Pons (tissue), 1 donor: ENCODE measurements at places on chromosomes 16 and 17.

DNA sequence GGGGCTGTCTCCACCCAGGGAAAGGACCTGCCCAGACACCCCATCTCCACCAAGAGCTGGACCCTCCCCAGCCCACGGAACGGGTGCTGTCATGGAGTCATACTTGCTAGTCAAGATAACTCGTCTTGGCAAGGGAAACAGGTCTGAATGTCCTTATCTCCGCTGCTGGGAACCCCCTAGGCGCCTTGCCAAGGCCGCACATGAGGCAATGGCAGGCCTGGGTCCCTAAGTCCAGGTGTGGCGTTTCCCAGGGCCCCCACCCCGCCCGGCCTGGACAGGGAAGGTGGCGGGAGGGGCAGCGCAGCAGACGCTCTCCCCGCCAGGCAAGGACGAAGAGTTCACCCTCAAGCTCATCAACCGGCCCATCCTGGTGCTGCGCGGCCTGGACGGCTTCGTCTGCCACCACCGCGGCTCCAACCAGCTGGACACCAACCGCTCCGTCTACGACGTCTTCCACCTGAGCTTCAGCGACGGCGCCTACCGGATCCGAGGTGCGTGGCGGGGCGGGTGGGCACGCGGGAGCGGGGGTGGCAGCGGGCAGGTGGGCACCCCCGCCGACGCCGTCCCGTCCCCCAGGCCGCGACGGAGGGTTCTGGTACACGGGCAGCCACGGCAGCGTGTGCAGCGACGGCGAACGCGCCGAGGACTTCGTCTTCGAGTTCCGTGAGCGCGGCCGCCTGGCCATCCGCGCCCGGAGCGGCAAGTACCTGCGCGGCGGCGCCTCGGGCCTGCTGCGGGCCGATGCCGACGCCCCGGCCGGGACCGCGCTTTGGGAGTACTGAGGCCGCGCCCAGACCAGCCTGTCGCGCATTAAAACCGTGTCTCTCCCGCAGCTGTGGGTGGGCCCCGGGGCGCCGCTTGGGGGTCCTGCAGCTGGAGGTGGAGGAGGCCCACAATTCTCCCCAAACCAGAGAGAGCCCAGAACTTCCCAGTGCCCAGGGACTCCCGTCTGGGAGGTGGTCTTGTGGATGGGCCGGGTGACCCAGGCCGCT, 8.4 kb downstream of the FSCN2 start:
- no peak for DNase-seq

- peak; percentile 26 for DNase-seq
Observed at GRCh38 chr16:80583466-80583865, 42.7 kb downstream of the DYNLRB2 start.

- no peak for DNase-seq
Observed at GRCh38 chr17:67431249-67432015, 54.4 kb downstream of the PITPNC1 start.

- no peak for DNase-seq
Observed at GRCh38 chr17:70683936-70684335, 514.6 kb downstream of the KCNJ2 start.

DNA sequence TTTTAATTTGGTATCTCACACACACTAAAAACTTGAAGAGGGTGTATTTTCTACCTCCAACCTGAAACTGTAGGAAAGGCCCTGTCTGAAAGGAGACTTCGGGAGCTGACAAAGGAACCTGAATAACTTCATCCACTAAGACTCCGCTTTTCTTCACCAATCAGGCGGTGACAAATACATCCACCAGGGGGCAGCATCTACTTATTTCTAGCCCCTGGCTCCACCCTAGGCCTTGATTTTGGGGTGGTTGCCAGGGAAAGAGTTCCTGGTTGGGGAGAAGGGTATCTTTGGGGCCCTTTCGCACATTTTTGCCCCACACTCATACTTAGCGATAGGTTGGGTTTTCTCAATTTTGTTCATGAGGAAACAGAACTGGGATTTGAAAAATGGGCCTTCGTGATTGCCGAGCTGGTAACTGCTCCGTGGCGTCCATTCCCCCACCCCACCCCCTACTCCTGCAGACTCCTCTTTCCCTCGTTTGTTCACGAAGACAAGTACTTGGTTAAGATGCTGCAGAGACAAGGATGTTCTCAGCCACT, 4.8 kb upstream of the ARL4D start:
- DNase-seq, result peak; percentile 97
